Activated CD4-positive, alpha-beta memory T cell treated with anti-CD3 and anti-CD28 coated beads, Interleukin-2, amount 10 ng/mL, durations not matched to agents 7 days and 5 days (primary cell): ENCODE measurements at places on chromosomes 13 and 19. TPM values are rescaled to one million over a fixed set of nuclear protein-coding genes. Genes with fewer than 3 reads are reported as not detected.

- no peak for DNase-seq
- H3K27ac ChIP-seq = no peak overlapping the region
- H3K4me1 ChIP-seq = peaks cover 8% of the 10 kb centered on the region
- H3K27me3 ChIP-seq = no peaks in the 10 kb centered on the region
Measured at GRCh38 chr19:13742756-13743155, 21.6 kb upstream of the MRI1 start.

GRCh38 chr13:35107535-35107934, 165.5 kb downstream of the NBEA start:
- DNase-seq = no peak
- no peaks in the 10 kb centered on the region for H3K36me3 ChIP-seq
- H3K27ac ChIP-seq = no peak overlapping the region
- no peaks in the 10 kb centered on the region for H3K4me1 ChIP-seq
- H3K27me3 ChIP-seq = no peaks in the 10 kb centered on the region
- no peak overlapping the region for H3K4me3 ChIP-seq

DNA sequence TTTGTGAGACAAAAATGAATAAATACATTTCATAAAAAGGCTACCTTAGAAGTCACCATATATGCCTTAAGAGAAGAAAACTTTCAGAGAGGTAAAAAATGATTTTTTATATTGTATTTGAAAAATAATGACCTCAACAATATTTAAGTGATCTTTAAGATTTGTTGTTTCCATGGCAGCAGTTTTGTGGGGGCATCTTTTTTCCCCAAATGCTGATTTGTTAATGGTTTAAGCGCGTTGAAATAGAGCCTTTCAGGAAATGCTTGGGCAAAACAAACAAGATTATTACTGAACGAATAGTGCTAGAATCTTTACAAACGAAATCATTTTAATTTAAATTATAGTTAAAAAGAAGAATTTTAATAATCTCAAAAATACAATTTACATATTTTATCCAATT, 103.1 kb upstream of the MYO16 start:
- no peaks in the 10 kb centered on the region for H3K4me1 ChIP-seq
- H3K36me3 ChIP-seq = no peaks in the 10 kb centered on the region
- H3K4me3 ChIP-seq = no peak overlapping the region
- peaks cover 2% of the 10 kb centered on the region for H3K27me3 ChIP-seq
- H3K27ac ChIP-seq = no peak overlapping the region

Gene KCNN1
- total RNA-seq = not detected

Gene NAPSA
- 3.2 TPM for total RNA-seq

- H3K4me3 ChIP-seq = no peak overlapping the region
- H3K36me3 ChIP-seq = peaks cover 3% of the 10 kb centered on the region
- H3K27me3 ChIP-seq = no peaks in the 10 kb centered on the region
- H3K4me1 ChIP-seq = no peaks in the 10 kb centered on the region
- no peak overlapping the region for H3K27ac ChIP-seq
Measured at GRCh38 chr19:57088133-57088532, 31.7 kb upstream of the USP29 start.

- DNase-seq = no peak
- H3K4me3 ChIP-seq = no peak overlapping the region
- no peaks in the 10 kb centered on the region for H3K36me3 ChIP-seq
- no peaks in the 10 kb centered on the region for H3K4me1 ChIP-seq
Measured at GRCh38 chr13:105219651-105220050, 1315.8 kb downstream of the EFNB2 start.

DNA sequence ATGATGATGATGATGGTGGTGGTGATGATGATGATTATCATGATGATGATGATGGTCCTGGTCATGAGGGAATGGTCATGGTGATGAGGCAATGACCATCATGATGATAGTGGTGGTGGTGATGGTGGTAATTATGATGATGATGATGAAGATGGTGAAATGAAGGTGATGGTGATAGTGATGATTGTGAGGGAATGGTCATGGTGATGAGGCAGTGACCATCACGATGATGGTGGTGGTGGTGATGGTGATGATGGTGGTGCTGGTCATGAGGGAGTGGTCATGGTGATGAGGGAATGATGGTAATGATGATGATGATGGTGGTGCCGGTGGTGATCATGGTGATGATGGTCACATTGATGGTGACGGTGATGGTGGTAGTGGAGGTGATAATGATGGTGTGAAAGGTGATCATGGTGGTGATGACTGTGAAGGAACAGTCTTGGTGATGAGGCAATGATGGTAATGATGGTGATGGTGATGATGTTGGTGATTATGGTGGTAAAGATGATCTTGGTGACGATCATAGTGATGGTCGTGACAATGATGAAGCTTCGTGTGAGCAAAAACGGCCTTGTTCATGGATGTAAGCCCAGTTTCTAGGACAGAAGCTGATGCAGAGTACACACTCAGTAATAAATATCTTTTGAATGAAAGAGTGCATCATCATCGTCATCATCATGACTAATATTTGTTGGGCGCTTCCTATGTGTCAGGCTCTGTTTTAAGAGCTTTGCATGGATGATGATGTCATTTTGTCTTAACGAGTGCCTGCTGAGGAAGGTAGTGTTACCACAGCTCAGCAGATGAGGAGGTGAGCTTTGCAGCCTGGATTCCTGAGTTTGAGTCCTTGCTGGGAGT, 17.3 kb downstream of the SBK2 start:
- no peak overlapping the region for H3K4me3 ChIP-seq
- no peak for DNase-seq
- no peaks in the 10 kb centered on the region for H3K27me3 ChIP-seq
- H3K27ac ChIP-seq = no peak overlapping the region

DNA sequence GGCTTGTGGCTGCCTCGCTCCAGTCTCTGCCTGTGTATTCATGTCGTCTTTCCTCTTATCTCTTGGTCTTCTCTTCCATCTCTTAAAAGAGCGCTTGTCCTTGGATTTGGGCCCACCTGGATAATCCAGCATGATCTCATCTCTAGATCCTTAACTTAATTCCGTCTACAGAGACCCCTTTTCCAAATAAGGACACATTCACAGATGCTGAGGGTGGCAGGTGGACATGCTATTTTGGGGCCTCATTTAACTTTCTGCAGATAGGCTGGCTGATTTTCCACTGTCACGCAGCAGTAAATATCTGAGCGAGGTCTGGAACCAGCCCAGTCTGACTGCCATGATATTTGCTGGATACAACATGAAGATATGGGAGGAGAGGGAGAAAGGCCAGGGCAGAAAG, 41.5 kb upstream of the TSHZ3 start:
- H3K36me3 ChIP-seq = no peaks in the 10 kb centered on the region
- DNase-seq = no peak
- no peaks in the 10 kb centered on the region for H3K4me1 ChIP-seq
- no peak overlapping the region for H3K27ac ChIP-seq
- H3K27me3 ChIP-seq = no peaks in the 10 kb centered on the region

Gene STARD13
- total RNA-seq = 0.20 TPM

DNA sequence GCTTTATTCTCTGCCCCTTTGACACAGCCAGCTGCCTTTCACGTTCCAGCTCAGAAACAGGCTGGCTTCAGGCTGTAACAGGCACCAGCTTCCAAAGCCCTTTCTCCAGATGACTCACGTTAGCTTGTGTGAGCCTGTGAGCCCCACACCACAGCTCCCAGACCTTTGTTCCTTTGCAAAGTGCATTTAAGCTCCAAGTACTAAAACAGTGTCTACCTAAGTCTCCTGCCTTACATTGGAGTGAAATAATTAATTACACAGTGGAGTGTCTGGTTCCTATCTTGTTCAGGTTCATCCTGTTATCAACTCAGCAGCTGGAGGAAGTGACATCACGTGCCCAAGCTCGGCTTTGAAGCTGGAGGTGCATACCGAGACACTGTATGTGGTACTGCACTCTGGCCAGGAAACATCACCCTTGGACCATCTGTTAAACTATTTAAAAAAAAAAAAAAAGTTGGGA, 475.8 kb downstream of the FOXO1 start:
- peaks cover 60% of the 10 kb centered on the region for H3K4me1 ChIP-seq
- H3K27me3 ChIP-seq = no peaks in the 10 kb centered on the region
- peak; percentile 77 for DNase-seq

Gene ZNF784
- 6.4 TPM for total RNA-seq

Gene FAM216B
- not detected for total RNA-seq

Gene OLFM2
- total RNA-seq = 10.5 TPM

DNA sequence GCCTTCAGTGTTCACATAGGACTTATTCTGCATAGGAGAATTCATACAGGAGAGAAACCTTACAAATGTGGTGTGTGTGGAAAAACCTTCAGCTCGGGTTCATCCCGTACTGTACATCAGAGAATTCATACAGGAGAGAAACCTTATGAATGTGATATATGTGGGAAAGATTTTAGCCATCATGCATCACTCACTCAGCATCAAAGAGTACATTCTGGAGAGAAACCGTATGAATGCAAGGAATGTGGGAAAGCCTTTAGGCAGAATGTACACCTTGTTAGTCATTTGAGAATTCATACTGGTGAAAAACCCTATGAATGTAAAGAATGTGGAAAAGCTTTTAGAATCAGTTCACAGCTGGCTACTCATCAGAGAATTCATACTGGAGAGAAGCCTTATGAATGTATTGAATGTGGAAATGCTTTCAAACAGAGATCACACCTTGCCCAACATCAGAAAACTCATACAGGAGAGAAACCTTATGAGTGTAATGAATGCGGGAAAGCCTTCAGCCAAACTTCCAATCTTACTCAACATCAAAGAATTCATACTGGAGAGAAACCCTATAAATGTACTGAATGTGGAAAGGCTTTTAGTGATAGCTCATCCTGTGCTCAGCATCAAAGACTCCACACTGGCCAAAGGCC, 13.4 kb upstream of the ZFP28 start:
- no peaks in the 10 kb centered on the region for H3K27me3 ChIP-seq
- H3K36me3 ChIP-seq = peaks cover 15% of the 10 kb centered on the region
- H3K4me1 ChIP-seq = no peaks in the 10 kb centered on the region
- no peak overlapping the region for H3K27ac ChIP-seq
- no peak overlapping the region for H3K4me3 ChIP-seq
- DNase-seq = no peak

DNA sequence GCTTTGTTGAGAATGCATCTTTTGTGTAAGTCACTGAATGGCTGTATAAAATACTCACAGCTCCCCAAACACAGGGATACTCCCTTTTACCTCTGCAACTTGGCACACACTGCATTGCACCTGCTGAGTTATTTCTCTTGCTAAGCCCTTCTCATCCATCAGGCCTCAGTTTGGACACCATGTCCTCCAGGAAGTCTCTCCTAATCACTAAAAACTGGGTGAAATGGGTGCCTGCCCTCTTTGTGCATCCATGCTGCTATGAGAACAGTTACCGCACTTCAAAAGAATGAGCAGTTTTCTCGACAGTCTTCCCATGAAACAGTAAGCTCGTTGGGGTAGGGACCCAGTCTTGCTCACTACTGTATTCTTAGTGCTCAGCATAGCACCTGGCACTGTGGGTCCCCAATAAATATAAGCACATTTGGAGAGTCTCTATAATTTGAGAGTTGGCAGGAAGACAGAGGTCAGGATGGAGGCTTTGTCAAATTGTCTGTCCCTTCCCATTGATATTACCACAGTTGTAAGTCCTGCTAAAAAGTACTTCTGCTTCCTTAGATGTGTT, 4.6 kb upstream of the SLC25A30 start:
- no peak overlapping the region for H3K27ac ChIP-seq
- no peak overlapping the region for H3K4me3 ChIP-seq
- no peaks in the 10 kb centered on the region for H3K36me3 ChIP-seq
- DNase-seq = no peak
- peaks cover 3% of the 10 kb centered on the region for H3K4me1 ChIP-seq

DNA sequence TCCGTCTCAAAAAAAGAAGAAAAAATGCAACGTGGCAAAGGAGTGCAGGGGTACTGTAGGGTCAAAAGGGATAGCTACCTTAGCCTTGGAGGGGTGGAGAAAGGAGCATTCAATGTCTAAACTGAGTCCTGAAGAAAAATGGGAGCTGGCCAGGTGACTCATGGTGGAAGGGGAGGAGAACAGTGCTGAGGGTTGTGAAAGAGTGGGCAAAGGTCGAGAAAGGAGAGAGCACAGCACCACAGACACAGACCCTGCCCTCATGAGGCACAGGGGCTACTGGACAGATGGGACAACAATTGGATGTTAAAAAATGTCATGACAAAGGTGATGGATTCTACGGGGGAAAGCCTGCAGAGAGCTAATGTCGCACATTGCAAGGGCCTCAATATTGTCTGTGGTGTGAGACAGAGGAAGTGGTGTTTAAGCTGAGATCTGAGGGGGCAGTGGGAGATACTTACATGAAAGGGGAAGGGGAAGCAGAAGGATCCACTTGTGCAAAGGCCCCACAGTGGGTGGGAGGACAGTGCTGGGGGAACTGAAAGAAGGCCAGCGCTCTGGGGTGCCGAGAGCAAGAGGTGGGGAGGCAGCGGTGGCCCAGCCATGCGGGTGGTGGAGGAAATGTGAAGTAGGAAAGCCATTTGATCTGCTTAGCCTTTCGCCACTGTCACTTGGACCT, 42.9 kb upstream of the URAD start:
- H3K27ac ChIP-seq = no peak overlapping the region
- no peaks in the 10 kb centered on the region for H3K4me1 ChIP-seq
- no peaks in the 10 kb centered on the region for H3K36me3 ChIP-seq
- no peak for DNase-seq

Gene SMAD9
- total RNA-seq = not detected

Gene TNFSF11
- 7.5 TPM for total RNA-seq

Gene KLK14
- total RNA-seq = 0.20 TPM

- no peak for DNase-seq
- H3K36me3 ChIP-seq = peaks cover 52% of the 10 kb centered on the region
- no peak overlapping the region for H3K4me3 ChIP-seq
- H3K4me1 ChIP-seq = peaks cover 87% of the 10 kb centered on the region
- no peak overlapping the region for H3K27ac ChIP-seq
Measured at GRCh38 chr13:98533912-98534311, 43.0 kb downstream of the STK24 start.

DNA sequence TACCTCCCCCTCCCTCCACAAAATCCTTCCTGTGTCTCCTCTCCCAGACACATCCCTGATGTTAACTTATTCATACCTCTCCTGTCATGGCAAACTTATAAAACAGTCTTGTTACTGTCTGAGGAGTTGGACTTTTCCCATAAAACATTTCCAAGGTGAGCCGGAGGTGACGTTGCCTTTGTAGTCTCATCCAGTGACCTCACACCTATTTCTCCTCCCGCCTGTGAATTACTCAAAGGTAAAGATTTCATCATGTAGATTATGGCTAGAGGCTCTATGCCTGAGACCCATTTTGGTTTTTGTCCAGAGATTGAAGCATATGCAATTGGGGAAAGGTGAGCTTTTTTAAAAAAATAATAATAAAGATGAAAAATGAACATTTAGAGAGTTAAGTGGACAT, 529.0 kb downstream of the MYO16 start:
- peaks cover 27% of the 10 kb centered on the region for H3K4me1 ChIP-seq
- DNase-seq = no peak
- no peaks in the 10 kb centered on the region for H3K36me3 ChIP-seq
- no peak overlapping the region for H3K27ac ChIP-seq
